Fibroblast of mammary gland (primary cell): ENCODE measurements at places on chromosomes 4 and X.
A peak's percentile ranks its signal among the peaks of the same experiment; 100 is the strongest.

DNA sequence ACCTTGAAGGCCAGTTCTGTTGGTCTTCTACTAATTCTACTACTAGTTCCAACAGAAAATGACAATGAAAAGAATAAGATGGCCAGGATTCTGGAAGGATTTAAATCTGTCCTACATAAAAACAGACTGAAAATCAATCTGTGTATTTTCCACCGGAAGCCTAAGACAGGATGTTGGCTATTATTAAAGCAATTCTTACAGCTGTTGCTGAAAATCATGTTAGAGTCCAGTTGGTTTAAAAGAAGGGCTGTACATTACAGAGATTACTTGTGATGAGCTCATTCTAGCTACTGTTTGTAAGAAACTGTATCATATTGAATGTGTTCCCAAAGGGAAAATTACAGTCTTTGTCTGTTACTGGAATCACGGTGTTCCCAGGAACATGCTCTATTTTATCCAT lies 54.8 kb upstream of the MAGEB16 start:
- no peak for DNase-seq

DNA sequence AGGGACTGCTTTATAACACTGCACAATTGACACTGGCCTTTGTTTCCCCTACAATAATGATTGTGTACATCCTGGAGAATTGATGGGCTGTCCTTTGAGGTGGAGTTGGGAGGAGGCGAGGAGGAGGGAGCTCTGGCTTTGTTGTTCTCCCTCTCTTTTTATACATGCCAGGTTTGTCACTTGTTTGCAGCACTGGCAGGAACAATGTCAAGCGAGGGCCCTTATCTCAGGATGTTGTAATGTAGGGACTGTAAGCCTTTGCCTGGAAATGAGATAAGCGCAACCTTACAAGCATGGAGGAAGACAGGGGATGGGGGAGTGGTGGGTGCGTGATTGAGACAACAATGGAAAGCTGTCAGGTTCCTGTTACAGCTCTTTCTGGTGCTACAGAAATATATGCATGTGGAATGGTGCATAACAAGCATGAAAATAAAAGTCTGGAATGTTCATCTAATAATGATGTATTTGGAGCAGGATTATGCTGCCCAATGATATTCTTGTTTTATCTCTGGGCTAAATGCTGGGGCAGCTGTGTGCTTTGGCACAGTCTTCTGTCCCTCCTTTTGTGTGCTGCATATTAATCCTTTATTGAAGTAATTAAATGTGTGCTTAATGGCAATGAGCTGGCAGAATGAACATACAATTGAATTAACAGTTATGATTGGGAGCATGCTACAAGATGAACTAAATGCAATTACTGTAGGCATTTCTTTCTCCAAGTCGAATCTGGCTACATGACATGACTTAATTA lies 294.4 kb downstream of the GPAT3 start:
- DNase-seq = no peak

- DNase-seq = no peak
Observed at GRCh38 chr4:34492414-34492813, 1751.9 kb downstream of the ARAP2 start.

DNA sequence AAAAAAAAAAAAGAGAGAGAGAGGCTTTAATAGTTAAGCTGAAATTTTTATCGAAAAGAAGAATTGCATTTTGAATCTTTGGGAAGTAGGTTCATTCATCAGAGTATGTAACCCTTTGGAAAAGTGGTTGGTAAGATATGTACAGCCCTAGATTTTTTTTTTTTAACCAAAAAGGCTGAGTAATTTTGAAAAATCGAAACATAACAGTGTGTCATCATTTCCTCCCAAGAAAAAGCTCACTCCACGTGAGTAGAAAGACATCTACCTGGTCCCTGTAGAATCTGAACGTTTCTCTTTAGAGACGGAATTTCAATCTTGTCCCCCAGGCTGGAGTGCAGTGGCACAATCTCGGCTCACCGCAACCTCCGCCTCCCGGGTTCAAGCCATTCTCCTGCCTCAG lies 16.2 kb downstream of the SHOX start:
- no peak for DNase-seq

GRCh38 chr4:2765832-2766526 lies 9.8 kb upstream of the TNIP2 start:
- no peak for DNase-seq

DNA sequence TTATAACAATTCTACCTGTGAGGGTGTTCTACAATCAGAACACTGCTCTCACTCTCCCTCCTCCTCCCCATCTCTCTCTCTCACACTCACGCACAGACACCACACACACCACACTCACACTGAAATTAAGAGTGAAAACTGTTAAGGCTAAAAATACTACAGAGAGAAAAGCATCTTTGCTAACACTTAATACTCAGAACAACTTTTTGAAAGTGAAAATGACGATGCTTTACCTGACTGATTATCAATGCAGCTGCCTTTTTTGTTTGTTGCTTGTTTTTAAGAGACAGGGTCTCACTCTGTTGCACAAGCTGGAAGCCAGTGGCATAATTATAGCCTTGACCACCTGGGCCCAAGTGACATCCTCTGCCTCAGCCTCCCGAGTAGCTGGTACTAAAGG lies 222.4 kb downstream of the APBB2 start:
- no peak for DNase-seq

DNA sequence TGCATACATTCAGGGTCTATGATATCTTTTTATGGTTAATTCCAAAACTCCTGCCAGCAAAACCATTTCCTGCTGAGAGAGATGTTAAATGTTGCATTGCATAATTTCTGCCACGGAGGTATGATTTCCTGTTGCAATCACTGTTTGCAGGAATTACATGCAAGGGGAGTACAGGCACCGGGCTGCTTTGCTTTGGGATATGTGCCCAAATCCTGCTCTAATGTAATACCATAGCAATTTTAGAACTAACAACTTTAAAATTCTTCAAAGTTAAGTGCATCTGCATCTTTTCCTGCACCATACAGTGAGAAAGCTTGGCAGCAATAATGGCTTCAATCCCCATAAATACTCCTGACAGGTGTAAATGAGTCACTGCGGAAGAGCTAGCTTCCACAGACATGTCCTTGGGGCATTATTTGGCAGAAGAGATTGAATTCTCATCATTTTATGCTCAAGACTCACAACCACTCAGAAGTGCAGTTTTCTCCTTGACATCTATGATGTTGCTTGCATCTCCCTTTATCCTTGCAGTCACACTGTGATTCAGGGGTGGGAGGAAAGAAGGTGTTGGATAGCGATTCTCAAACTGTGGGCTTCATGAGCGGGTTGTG lies 29.6 kb downstream of the TRIM2 start:
- DNase-seq = peak; percentile 98

GRCh38 chrX:55007656-55008055 lies 7.5 kb downstream of the APEX2 start:
- DNase-seq = peak; percentile 65

GRCh38 chrX:108347800-108348199 lies 90.4 kb downstream of the COL4A6 start:
- DNase-seq = no peak

DNA sequence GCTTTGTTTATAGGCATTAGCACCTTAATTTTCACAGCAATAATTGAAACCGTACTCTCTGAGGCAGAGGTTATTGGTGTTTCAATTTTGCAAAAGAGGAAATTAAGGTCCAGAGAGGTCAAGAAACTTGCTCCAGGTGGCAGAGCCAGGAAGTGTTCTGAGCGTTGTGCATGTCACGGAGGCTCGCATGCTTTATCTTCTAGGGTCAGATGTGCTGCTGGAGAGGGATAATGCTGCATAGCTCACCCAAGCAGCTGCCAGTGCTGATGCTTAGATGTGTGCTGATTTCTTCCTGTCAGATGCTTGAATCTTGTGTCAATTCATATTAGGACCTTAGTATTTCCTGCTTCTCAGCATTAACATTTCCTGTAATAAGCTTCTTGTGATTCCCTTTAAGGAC lies 13.0 kb upstream of the FGF5 start:
- DNase-seq = no peak

DNA sequence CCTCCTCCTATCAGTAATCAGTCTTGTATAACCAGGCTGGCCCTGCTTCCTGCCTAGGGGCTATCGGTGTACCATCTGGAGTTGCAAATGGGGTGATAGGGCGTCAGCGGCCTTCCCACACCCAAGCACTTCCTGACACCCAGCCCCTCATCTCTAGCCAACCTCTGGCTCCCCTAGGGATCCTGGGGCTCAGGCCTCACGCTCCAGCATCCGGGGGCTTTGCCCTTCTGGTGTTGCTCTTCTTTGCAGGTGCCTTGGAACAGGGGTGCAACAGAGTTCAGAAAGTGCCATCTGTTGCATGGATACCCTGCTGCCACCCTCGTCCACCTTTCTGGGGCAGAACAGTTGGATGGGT lies 4.1 kb downstream of the IL9R start:
- DNase-seq = no peak

DNA sequence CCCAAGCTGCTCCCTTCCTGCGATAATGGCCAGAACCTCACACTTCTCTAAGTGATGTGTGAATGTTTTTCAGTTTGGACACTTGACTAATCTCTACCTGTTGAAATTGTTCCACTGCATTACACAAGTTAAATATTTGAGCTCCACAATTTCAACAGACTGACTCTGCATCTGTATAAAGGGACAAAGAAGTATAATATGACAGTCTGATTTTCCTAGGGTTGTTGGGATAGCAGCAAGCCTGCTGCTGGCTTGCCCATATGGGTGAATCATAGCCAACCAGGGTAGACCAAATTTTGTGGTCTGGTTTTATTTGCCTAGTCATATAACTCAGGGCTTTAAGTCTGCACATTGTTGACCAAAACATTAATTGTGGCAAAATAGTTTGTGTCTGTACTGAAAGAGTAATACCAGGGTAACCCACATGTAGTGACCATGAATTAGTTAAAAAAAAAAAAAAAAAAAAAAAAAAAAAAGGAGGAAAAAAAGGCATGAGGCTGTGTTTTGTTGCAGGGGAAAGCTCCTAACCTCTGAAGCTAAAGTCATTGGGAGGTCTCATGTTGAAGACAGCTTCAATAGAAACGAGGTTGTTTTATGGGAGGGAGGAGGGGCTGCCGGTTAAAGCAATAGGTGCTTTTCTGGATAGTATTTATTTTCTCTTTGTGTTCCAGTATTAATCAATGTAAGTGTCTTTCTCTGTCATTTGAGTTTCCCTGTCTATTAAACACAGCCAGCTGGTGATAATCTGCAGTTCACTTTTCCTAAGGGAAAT lies 534.2 kb downstream of the RAB28 start:
- DNase-seq = no peak

DNA sequence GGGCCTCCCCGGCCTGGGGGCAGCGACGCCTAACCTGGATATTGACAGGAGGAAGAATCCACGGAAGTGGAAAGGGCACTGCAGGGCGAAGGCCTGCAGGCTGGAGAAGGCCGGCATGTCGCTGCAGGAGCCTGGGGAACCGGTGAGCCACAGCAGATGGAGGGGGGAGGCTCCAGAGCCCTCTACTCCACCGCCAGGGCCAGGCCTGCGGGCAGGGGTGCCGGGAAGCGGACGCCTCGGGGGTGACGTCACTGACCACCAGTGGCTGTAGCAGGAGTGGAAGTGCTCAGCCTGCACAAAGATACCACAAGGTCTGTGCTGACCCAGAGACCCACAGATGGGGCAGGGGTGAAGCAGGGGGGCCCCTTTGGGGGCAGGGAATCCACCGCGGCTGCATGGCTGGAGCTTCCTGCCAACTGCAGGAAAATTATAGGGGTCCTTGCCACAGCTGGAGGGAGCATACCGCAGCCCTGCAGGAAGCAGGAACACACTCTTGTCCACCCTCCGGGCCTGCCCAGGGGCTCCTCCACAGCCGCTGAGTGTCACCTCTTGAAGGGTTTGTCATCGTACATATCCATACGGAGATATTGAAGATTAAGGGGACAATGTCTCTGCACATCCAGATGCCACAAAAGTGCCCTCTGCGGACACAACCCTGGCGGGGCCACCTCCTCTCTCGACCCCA lies 7.6 kb upstream of the HTRA3 start:
- DNase-seq = no peak

DNA sequence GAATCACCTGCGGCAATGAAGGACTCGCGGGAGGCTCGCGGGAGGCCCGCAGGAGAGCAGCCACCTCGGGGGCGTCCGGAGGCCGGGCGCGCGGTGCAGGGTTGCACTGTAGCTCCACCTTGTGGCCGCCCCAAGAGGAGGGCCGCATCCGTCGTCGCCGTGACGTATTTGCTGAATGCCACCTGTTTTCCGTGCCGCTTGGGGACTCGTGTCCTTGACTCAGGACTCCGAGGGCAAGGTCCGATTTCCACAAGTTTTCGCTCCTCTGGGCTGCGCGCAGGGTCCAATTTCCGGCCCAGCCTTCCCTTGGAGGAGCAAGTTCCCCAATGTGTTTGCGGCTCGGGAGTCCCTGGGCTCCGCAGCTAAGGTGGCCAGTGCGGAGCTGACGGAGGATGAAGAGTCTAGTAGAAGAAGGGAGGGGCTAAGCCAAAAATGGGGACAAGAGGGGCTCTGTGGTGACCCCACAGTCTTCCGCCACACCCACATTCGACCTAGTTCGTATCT lies 10.7 kb upstream of the DLG3 start:
- peak; percentile 36 for DNase-seq

DNA sequence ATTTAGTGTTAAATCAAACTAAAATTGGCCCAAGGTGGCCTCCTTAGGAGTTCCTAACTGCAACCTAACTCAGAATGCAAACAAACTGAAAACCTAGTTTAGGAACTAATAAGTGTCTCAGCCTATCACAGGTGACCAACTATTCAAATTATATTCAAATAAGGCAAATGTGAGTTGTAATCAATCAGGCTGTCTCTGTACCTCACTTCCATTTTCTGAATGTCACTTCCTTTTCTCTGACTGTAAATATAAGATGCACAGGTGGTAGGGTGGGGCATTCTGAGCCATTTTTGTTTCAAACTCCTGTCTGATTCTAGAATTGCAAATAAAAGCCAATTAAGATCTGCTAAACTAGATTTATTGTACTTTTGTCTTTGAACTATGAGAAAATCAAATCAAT lies 401.5 kb downstream of the PPP3CA start:
- DNase-seq = no peak

GRCh38 chr4:86778175-86778574 lies 71.0 kb downstream of the SLC10A6 start:
- no peak for DNase-seq

- DNase-seq = no peak
Observed at GRCh38 chrX:21610168-21610567, 48.0 kb downstream of the KLHL34 start.

GRCh38 chr4:119932277-119932676 lies 134.4 kb downstream of the MAD2L1 start:
- DNase-seq = no peak

GRCh38 chrX:17836830-17837229 lies 24.3 kb downstream of the RAI2 start:
- DNase-seq = peak; percentile 24

DNA sequence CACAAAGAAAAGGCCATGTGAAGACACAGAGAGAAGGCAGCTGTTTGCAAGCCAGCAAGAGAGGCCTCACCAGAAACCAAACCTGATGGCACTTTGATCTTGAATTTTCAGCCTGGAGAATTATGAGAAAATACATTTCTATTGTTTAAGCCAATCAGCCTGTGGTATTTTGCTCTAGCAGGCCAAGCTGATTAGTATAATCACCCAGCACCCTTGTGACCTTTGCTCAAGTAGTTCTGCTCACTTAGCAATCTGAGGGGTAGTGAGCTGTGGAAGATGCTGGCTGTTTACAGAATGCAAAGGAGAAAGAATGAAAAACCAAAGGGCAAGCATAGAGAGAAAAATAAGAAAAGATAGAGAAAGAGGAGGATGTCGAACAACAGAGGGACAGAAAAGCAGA lies 396.4 kb upstream of the BOD1L1 start:
- DNase-seq = no peak
